ENCODE measurements at places on chromosomes 3 and 15.

DNA sequence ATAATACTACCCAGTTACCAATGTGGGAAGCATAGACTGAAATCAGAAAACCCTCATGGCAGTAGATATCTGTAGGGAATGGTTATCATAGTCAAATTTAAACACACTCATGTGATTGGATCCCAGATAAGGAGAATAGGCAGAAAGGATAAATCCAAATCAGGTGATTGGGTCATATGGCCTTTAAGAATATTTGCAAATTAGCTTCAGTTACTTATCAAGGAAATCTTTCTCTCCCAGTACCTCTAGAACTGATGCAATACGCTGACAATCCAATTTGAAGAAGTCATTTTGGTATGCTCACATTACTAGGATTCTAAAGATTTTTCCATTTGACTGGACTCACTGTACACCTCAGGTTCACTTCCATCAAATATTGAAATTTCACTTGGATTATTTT lies 87.7 kb upstream of the MNS1 start:
- no peaks in the 10 kb centered on the region for H3K36me3 ChIP-seq
- H3K27me3 ChIP-seq = no peaks in the 10 kb centered on the region
- no peak overlapping the region for H3K27ac ChIP-seq
- no peak for DNase-seq

GRCh38 chr15:49887659-49888322 lies 231.2 kb downstream of the ATP8B4 start:
- H3K4me1 ChIP-seq = no peaks in the 10 kb centered on the region
- H3K27me3 ChIP-seq = no peaks in the 10 kb centered on the region
- H3K36me3 ChIP-seq = no peaks in the 10 kb centered on the region
- no peak overlapping the region for H3K4me3 ChIP-seq

DNA sequence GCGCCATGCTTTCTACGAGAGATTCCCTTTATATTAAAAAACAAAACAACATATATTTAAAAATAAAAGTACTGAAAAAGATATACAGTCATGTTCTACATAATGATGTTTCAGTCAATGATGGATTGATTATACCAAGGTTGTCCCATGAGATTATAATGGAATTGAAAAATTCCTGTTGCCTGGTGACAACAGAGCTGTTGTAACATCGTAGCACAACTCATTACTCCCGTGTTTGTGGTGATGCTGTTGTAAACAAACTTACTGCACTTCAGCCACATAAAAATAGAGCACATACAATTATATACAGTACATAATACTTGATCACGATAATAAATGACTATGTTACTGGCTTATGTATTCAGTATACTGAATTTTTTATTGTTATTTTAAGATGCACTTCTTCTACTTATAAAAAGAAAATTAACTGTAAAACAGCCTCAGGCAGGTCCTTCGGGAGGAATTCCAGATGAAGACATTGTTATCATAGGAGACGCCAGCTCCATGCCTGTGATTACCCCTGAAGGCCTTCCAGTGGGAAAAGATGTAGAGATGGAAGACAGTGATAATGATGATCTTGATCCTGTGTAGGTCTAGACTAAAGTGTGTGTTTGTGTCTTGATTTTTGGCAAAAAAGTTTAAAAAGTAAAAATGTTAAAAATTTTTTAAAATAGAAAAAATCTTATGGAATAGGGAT lies 11.7 kb downstream of the CCR1 start:
- H3K36me3 ChIP-seq = no peaks in the 10 kb centered on the region
- H3K27ac ChIP-seq = no peak overlapping the region
- H3K4me3 ChIP-seq = no peak overlapping the region
- no peaks in the 10 kb centered on the region for H3K4me1 ChIP-seq
- no peaks in the 10 kb centered on the region for H3K27me3 ChIP-seq

GRCh38 chr3:150149651-150150051 lies 179.0 kb upstream of the PFN2 start:
- no peak for DNase-seq
- no peaks in the 10 kb centered on the region for H3K4me1 ChIP-seq
- H3K27ac ChIP-seq = no peak overlapping the region
- no peak overlapping the region for H3K4me3 ChIP-seq
- peaks cover 10% of the 10 kb centered on the region for H3K27me3 ChIP-seq

GRCh38 chr15:64525828-64526530 lies 65.6 kb downstream of the ZNF609 start:
- H3K4me1 ChIP-seq = peaks cover 38% of the 10 kb centered on the region
- no peak for DNase-seq
- no peaks in the 10 kb centered on the region for H3K27me3 ChIP-seq
- no peak overlapping the region for H3K4me3 ChIP-seq
- no peak overlapping the region for H3K27ac ChIP-seq
- H3K36me3 ChIP-seq = peaks cover 12% of the 10 kb centered on the region

- peaks cover 52% of the 10 kb centered on the region for H3K27me3 ChIP-seq
- no peaks in the 10 kb centered on the region for H3K36me3 ChIP-seq
- no peak overlapping the region for H3K4me3 ChIP-seq
- no peaks in the 10 kb centered on the region for H3K4me1 ChIP-seq
- DNase-seq = no peak
Observed at GRCh38 chr3:157624801-157625200, 121.6 kb upstream of the VEPH1 start.

DNA sequence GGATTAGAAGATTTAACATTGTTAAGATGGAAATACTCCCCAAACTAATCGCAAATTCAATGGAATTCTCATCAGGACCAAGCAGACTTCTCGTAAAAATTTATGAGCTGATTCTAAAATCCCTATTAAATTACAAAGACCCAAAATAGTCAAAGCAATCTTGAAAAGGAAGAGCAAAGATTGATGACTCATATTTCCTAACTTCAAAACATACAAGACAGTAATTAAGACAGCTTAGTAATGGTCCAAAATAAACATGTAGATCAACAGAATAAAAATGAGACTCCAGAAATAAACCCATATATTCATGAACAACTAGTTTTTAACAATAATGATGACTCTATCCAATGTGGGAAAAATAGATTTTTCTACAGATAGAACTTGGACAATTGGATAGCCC lies 148.7 kb downstream of the SI start:
- H3K4me3 ChIP-seq = no peak overlapping the region
- no peaks in the 10 kb centered on the region for H3K36me3 ChIP-seq
- no peaks in the 10 kb centered on the region for H3K4me1 ChIP-seq

GRCh38 chr3:133570937-133571320 lies 2.6 kb upstream of the CDV3 start:
- H3K4me3 ChIP-seq = no peak overlapping the region
- peaks cover 56% of the 10 kb centered on the region for H3K4me1 ChIP-seq
- no peaks in the 10 kb centered on the region for H3K27me3 ChIP-seq
- H3K36me3 ChIP-seq = peaks cover under 1% of the 10 kb centered on the region

- H3K4me3 ChIP-seq = no peak overlapping the region
- H3K27me3 ChIP-seq = no peaks in the 10 kb centered on the region
- H3K4me1 ChIP-seq = peaks cover 17% of the 10 kb centered on the region
- no peak overlapping the region for H3K27ac ChIP-seq
- DNase-seq = no peak
Observed at GRCh38 chr3:128784843-128785242, 58.9 kb downstream of the RAB7A start.

DNA sequence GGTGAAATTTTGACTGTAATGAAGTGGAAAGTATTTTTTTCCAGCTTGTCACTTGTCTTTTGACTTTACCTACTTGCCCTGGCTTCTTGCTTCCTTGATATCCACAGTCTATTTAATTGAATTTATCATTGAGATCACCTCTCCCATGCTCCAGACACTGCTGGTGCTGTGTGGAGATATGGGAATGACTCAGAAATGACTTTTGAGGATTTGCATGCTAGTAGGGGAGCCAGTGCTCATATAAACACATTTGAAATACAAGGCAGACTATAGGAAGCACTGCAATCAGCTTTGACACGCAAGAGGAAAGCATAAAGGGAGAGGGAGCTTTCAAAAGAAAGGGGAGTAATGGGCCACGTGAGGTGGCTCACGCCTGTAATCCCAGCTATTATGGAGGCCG lies 7.3 kb upstream of the TRPM1 start:
- no peaks in the 10 kb centered on the region for H3K36me3 ChIP-seq
- H3K4me1 ChIP-seq = peaks cover 5% of the 10 kb centered on the region
- H3K27me3 ChIP-seq = peaks cover 2% of the 10 kb centered on the region
- H3K4me3 ChIP-seq = no peak overlapping the region

- peaks cover 5% of the 10 kb centered on the region for H3K27me3 ChIP-seq
- H3K36me3 ChIP-seq = no peaks in the 10 kb centered on the region
- H3K27ac ChIP-seq = no peak overlapping the region
- H3K4me3 ChIP-seq = no peak overlapping the region
- no peaks in the 10 kb centered on the region for H3K4me1 ChIP-seq
Observed at GRCh38 chr3:197567904-197568681, 12.3 kb upstream of the BDH1 start.

DNA sequence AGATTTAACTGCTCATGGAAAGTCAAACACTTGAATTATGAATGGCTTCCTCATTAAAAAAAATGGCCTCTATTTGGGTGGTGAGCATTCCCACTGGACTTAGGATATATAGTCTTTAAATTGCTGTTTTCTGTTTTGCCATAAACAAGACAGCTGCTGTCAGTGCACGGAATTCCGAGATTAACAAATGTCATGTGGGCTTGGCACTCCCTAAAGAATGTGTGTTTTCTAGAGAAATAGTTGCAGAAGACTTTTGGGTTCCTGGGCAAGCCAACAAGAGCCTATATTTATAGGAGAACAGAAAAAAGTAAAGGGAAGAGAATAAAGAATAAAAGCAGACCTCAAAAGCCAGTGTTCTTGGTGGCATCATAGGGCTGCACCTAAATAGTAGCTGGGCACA lies 13.6 kb upstream of the TFG start:
- H3K36me3 ChIP-seq = no peaks in the 10 kb centered on the region
- DNase-seq = no peak
- no peak overlapping the region for H3K4me3 ChIP-seq
- peaks cover 38% of the 10 kb centered on the region for H3K27me3 ChIP-seq
- no peaks in the 10 kb centered on the region for H3K4me1 ChIP-seq
- no peak overlapping the region for H3K27ac ChIP-seq

- DNase-seq = no peak
- H3K27ac ChIP-seq = no peak overlapping the region
- no peaks in the 10 kb centered on the region for H3K27me3 ChIP-seq
- H3K4me3 ChIP-seq = no peak overlapping the region
Observed at GRCh38 chr15:101056366-101057334, 137.5 kb downstream of the LRRK1 start.

- H3K36me3 ChIP-seq = peaks cover 12% of the 10 kb centered on the region
- DNase-seq = peak; percentile 64
- H3K27me3 ChIP-seq = no peaks in the 10 kb centered on the region
- H3K4me1 ChIP-seq = peaks cover 8% of the 10 kb centered on the region
Observed at GRCh38 chr3:47612178-47612577, 33.5 kb upstream of the CSPG5 start.

DNA sequence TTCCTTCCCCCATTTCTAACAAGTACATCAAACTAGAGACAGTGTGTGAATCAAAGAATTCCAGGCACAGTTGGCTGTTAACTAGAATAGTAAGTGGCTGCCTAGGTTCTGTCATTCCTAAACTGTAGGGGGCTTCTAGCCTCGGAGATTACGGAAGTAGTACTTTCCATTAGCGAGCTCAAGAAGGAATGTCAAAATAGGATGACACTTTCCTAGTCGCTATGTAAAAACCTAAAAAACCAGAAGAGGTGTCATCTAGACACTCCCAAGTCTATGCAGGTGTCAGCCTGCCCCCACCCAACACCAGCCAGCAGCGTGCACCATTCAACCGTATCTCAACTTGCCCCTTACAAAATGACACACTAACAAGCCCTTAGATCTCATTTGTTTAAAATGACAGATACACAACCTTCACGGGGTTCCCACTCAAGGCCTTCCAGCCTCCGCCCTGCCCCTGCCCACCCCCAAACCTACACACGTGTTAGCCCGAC lies 874 bp downstream of the INO80 start:
- peak overlapping the region; percentile 96 for H3K27ac ChIP-seq
- no peaks in the 10 kb centered on the region for H3K36me3 ChIP-seq
- peaks cover 11% of the 10 kb centered on the region for H3K4me1 ChIP-seq
- H3K27me3 ChIP-seq = no peaks in the 10 kb centered on the region

GRCh38 chr3:182597621-182598041 lies 195.7 kb upstream of the ATP11B start:
- H3K27ac ChIP-seq = no peak overlapping the region
- no peak overlapping the region for H3K4me3 ChIP-seq
- no peak for DNase-seq
- H3K4me1 ChIP-seq = no peaks in the 10 kb centered on the region
- no peaks in the 10 kb centered on the region for H3K27me3 ChIP-seq

DNA sequence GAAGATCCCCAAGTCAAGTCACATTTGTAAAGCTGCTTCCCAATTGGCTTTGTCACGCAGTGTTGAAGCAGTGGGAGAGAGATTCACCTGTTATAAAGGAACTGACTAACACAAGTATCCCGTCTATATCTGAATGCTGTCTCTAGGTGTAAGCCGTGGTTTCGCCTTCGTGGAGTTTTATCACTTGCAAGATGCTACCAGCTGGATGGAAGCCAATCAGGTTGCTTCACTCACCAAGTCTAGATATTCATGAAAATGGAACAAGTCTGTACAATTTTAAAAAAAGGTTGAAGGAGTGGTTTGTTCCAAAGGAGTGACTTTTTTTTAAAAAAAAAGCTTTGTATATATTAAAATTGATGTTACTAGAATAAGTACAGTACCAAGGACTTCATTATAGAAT lies 11.7 kb downstream of the RBM5 start:
- H3K4me1 ChIP-seq = no peaks in the 10 kb centered on the region
- no peak overlapping the region for H3K4me3 ChIP-seq
- DNase-seq = no peak

GRCh38 chr15:77187751-77188464 lies 117.0 kb upstream of the TSPAN3 start:
- peak; percentile 98 for DNase-seq
- peak overlapping the region; percentile 92 for H3K27ac ChIP-seq
- H3K27me3 ChIP-seq = no peaks in the 10 kb centered on the region
- no peaks in the 10 kb centered on the region for H3K36me3 ChIP-seq

GRCh38 chr3:59374818-59375211 lies 325.0 kb upstream of the CFAP20DC start:
- no peak overlapping the region for H3K27ac ChIP-seq
- no peak overlapping the region for H3K4me3 ChIP-seq
- H3K27me3 ChIP-seq = no peaks in the 10 kb centered on the region
- no peak for DNase-seq
- H3K4me1 ChIP-seq = no peaks in the 10 kb centered on the region

GRCh38 chr3:99639579-99639978 lies 1.2 kb downstream of the COL8A1 start:
- no peaks in the 10 kb centered on the region for H3K27me3 ChIP-seq
- peak overlapping the region; percentile 100 for H3K27ac ChIP-seq
- H3K4me1 ChIP-seq = peaks cover 72% of the 10 kb centered on the region
- no peaks in the 10 kb centered on the region for H3K36me3 ChIP-seq
- peak overlapping the region; percentile 94 for H3K4me3 ChIP-seq
- DNase-seq = peak; percentile 45

DNA sequence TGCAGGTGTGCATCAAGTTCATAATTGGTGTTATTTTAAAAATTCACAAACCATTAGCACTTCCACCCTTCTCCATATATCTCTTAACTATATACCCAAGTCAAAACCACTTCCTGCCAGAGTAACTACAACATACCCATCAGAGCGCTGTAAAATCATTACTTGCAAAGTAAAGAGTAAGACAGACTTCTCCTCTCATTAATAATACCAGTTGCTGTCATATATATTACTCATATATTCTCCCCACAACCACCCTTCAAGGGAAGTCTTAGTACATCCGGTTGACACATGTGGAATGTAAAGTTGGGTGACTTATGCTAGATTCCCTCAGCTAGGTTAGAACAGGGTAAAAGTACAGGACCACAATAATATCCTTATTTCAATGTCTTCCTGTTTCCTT lies 5.6 kb downstream of the TERC start:
- H3K27ac ChIP-seq = no peak overlapping the region
- peaks cover 12% of the 10 kb centered on the region for H3K4me1 ChIP-seq
- DNase-seq = peak; percentile 57
- peaks cover 4% of the 10 kb centered on the region for H3K27me3 ChIP-seq

- peaks cover 58% of the 10 kb centered on the region for H3K27me3 ChIP-seq
- H3K36me3 ChIP-seq = no peaks in the 10 kb centered on the region
- DNase-seq = no peak
- no peak overlapping the region for H3K4me3 ChIP-seq
- no peak overlapping the region for H3K27ac ChIP-seq
Observed at GRCh38 chr3:62365391-62366125, 7.8 kb downstream of the FEZF2 start.

Measured in endothelial cell of umbilical vein (primary cell).